ENCODE measurements at places on chromosomes 1 and 21. TPM values are rescaled to one million over a fixed set of nuclear protein-coding genes. Genes with fewer than 3 reads are reported as not detected.

Gene REN
- total RNA-seq = 0.17 TPM

DNA sequence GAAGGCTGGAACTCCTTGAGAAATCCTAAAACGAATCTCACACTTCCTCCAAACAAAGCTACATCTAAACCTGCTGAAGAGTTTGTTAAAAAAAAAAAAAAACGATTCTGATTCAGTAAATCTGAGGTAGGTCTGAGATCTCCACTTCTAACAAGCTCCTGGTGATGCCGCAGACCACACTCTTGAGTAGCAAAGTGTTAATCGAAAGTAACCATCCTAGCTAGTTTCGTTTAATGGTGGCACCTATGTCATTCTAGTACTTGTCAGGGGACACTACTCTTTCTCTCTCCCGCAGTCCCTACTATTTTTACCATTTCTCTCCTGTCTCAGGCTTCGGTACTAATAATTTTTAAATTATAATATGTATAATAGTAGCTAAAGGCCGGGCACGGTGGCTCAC, 2.1 kb downstream of the CLCC1 start:
- no peak for DNase-seq

GRCh38 chr1:26354972-26355371, 1.0 kb upstream of the CRYBG2 start:
- no peak for DNase-seq

DNA sequence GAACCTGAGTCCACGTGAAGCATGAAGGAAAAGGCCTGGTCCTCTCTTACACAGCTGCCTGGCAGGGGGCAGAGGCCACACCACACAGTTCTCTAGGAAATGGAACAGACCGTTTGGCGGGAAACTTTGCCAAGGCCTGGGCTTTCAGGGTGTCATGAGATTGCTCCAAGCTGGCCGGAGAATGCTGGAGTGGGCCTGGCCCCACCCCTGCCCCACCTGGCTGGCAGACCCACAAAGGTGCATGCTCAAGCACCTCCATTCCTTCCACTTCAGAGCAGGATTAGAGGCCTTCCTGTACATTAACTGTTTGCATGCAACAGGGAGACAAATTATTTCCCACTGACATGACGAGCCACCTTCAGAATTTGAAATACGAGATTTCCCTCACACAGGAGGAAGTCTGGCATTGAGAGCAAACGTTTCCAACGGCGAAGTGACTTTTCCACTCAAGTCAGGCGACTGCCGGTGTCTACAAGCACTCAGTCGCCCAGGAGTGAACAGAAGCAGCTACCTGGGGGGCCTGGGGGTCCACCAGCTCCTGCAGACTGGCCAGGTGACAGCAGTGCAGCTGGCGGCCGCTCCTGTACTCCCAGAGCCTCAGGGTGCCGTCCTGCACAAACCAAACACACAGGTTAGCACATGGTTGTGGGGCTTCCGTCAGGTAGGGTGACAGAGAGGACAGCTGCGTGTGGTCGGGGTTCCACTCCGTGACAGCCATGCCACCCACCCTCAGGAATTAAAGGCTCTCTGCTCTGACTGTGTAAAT, 24.0 kb downstream of the WDR4 start:
- DNase-seq = no peak

- no peak for DNase-seq
Observed at GRCh38 chr1:241778117-241778516, 69.9 kb upstream of the EXO1 start.

Gene MPL
- not detected for total RNA-seq

All from fibroblast of lung (primary cell).